Stimulated activated CD4-positive, alpha-beta T cell treated with anti-CD3 and anti-CD28 coated beads, Interleukin-1b, Interleukin-23, amount 100 ng/mL, for 24 hours (primary cell): ENCODE measurements at places on chromosomes 1 and 21.
A peak's percentile ranks its signal among the peaks of the same experiment; 100 is the strongest.

DNA sequence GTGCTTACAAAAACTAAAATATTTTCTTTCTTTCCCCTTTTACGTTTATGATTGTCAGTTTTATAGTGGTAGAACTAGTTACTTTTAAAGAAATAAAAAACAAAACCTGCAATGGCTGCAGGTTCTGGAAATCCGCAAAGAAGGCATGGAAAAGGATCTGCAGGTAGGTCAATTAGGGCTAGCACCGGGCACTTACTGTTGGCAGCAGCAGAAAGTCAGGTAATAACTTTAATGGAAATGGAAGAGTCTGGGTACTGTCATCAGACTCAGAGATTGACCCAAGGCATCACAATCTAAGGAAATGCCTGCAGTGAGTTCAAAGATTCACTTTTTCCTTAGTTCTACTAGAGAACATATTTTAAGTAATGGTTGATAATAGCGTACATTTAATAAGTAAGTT is 1136.3 kb upstream of the B3GALT2 start:
- DNase-seq = no peak

GRCh38 chr1:65894738-65895605 is 102.3 kb downstream of the PDE4B start:
- DNase-seq = peak; percentile 0

- DNase-seq = no peak
These were observed 5.7 kb downstream of the TMEM50A start for GRCh38 chr1:25343872-25344271.

DNA sequence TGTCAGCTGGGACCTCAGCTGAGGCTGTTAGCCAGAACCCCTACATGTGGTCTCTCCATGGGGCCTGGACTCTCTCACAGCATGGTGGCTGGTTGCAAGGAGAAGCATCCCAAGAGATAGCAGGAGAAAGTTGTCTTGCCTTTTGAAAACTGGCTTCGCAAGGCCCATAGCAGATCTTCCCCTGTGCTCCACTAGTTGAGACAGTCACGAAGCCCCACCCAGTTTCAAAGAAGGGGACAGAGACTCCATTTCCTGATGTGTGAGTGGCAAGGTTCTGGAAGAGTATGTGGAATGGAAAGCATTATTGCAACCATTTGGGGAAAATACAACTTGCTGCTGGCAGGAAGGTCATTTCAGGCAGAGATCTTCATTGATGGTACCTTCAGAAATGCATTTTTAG is 7.5 kb upstream of the CSRP1 start:
- DNase-seq = no peak

DNA sequence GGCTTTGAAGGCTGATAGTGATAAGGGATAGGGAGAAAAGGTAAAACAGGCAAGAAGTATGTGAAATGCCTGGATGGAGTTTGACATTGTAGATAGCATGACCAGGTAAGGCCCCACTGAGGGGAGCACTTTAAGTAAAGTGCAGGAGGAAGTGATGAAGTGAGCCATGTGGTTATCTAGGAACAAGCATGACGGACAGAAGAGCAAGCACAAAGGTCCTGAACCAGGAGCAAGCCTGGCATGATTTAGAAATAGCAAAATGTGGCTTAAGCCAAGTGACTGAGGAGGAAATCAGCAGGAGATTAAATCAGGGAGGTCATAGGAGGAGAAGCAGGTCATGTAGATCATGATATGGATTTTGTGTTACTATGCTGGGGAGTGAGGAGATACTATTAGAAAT is 129.2 kb downstream of the GLUL start:
- DNase-seq = no peak
